ENCODE measurements at places on chromosomes 2 and 18.

GRCh38 chr2:126707941-126708340 lies 52.0 kb downstream of the GYPC start:
- no peak for DNase-seq

DNA sequence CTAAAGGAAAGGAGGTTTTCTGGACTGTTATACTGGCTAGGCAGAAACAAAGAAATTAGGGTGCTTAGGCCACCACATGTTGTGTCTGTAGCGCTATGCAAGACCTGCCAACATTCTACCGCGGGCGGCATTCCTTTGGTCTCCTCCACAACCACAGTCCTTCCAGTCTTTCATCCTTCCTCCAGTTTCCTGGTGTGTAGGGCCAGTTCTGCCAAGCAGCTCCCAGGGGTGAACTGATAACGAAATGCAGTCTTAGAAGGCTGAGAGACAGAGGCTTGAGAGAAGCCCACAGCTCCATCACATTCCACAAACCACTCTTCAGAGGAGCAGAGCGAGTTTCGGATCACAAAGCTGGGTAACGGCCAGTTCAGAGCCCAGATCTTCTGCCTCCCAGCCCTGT lies 19.5 kb upstream of the CXXC1 start:
- DNase-seq: no peak

DNA sequence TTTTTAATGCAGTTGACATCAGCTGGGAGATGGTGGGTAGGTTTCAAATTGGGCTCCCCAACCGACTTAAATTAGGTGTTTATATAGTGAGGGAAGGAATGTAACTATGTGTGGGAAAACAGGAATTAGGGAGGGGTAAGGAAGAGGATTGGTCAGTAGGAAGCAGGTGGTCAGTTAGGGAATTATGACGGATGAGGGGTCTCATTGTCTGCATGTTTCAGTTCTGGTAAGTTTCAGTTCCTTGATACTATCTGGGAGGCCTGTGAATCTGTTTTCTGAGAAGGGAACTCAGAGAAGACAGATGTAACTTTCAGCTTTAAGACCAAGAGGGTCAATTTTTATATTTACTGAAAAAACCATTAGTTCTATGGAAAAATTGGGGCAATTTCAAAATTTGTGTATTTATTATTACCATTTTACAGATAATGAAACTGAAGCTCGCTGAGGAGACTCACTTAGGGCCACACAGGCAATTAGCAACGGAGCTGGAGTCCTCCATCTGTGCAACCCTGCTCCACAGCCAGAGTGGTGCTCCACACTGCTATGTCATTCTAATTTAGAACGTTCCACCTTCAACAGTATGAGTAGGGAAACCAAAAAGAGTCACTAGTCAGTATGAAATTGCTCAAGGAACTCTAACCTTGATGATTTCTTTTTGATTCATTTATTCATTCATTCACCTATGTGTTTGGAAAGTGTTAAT lies 36.0 kb upstream of the CCDC195 start:
- no peak for DNase-seq

GRCh38 chr2:6970551-6970950 lies 53.3 kb downstream of the RNF144A start:
- DNase-seq: no peak

GRCh38 chr2:76763276-76763675 lies 758.9 kb downstream of the LRRTM4 start:
- no peak for DNase-seq
